Foreskin fibroblast (primary cell): ENCODE measurements at places on chromosomes 1 and 21.

GRCh38 chr1:20271498-20272400 is 18.9 kb upstream of the VWA5B1 start:
- no peak for DNase-seq

- DNase-seq = no peak
Observed at GRCh38 chr1:201069636-201070035, 42.6 kb downstream of the CACNA1S start.

- no peak for DNase-seq
Observed at GRCh38 chr21:43686811-43687565, 27.6 kb downstream of the RRP1B start.

GRCh38 chr1:244197851-244198375 is 146.8 kb downstream of the ZBTB18 start:
- DNase-seq = no peak

- no peak for DNase-seq
Observed at GRCh38 chr1:153404086-153404635, 12.2 kb upstream of the S100A7A start.

GRCh38 chr1:228284521-228284920 is 76.7 kb downstream of the OBSCN start:
- DNase-seq = no peak

DNA sequence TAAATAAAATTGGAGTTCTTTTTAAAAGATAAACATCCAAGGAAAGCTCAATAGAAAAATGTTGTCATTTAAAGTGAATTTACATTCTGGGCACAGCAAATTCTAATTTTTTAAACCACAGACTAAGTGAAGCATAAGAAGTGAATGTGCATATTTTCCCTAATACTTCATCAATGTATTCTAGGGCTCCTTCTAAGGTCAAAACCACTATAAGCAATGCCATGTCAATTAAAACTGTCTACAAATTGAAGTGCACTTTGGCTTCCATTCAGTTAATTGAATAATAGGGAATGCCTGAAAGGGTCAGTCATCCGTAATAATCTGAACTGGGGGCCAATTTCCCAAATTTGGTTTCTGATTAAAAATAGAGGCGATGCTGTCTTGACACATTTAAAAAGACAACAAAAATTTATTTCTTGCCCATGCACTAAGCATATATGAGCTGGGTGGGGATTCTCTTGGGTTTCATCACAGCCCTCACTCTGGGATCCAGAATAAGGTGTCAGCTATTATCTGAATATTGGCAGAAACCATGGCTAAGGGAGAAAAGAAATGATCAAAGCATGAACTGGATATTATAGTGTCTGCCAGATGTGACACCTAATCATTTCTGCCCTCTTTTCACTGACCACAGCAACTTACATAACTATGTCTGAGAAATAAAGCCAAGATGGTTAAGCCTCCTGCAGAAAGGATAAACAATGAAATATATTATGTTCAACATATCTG is 660.6 kb upstream of the B3GALT2 start:
- no peak for DNase-seq

GRCh38 chr1:202034683-202035462 is 24.5 kb downstream of the ELF3 start:
- DNase-seq = peak; percentile 71

DNA sequence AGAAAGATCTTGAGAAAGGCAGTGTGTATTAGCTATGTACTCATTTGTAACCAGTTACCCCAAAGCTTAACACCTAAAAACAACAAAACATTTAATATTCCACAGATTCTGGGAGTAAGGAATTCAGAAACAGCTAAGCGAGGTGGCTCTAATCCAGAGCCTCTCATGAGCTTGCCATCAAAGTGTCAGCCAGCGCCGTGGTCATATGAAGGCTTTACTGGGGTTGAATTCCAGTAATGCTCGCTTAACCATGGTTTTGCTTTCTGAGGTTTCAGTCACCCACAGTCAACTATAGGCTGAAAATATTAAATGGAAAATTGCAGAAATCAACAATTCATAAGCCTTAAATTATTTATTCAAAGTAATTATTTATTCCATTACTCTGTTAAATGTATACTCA is 101.8 kb downstream of the CLIC6 start:
- DNase-seq = no peak

DNA sequence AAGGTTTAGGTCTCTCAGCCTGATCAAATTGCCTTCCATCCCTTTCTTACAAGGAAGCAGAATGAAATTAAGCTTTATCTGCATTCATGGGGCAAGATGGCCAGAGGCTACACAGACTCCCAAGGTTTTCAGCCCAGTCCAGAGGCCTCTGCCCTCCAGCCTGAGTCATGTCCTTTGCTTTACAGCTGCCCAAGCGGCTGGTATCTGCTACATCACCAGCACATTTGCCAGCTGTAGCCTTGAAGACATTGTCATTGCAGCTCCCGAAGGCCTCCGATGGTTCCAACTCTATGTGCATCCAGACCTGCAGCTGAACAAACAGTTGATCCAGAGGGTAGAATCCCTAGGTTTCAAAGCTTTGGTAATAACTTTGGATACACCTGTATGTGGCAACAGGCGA is 16.0 kb downstream of the HAO2 start:
- no peak for DNase-seq
